ENCODE measurements at places on chromosomes 4 and X.
A peak's percentile ranks its signal among the peaks of the same experiment; 100 is the strongest.

GRCh38 chr4:124060261-124060918 is 652.1 kb downstream of the ANKRD50 start:
- DNase-seq, result peak; percentile 37

- no peak for DNase-seq
Observed at GRCh38 chr4:135672202-135672601, 1470.6 kb upstream of the PABPC4L start.

DNA sequence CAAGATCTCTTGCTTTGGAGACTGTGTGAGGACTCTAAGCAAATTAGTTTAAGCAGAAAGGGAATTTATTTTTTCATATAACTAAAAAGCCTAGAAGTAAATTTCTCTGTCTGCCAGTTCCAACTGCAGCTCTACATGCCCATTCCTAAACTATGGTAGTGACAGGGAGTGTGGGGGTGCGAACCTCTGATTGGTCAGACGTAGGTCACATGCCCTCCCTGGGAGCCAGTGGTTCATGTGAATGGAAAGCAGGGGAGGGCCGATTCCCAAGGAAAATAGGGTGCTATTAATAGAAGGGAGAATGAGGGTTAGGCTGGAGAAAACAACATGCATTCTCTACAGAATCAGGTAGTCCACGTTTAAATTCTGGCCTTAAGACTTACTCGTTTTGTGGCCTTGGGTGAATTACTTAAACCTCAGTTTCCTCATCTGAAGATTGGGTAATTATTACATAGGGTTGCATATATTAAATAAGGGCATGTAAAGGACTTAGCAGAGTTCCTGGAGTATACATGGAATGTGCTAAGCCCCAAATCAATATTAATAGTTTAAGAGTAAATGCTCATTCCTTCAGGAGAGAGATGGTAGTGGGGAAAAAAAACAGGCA is 7.2 kb downstream of the RAB33B start:
- DNase-seq, result no peak

- no peak for DNase-seq
Observed at GRCh38 chr4:48968814-48969213, 17.3 kb upstream of the CWH43 start.

DNA sequence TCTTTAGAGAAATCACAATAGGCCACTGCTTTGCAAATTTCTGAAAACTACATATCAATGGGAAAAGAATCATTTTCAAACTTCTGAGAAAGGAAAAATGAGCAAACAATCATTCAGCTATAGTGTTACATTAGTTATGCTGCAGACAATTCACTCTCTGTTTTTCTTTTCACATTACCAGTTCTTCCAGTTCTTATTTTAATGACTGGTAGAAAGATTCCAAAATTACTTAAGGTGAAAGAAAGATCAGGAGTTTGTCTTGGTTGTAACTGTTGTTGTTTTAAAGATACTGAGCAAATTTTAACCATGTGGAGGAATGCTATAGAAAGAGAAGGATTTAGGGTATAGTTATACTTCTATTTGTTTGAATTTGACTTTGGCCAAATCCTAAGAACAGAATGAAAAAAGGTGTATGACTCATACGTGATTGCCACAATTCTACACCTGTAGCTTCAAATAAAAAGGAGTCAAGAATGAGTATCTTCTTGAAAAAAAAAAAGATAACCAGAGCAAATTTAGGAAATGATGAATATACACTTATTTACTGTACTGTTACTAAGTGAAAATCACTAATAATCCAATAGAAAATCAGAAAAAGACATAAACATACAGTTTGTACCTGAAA is 21.0 kb upstream of the RASGEF1B start:
- DNase-seq, result peak; percentile 72

DNA sequence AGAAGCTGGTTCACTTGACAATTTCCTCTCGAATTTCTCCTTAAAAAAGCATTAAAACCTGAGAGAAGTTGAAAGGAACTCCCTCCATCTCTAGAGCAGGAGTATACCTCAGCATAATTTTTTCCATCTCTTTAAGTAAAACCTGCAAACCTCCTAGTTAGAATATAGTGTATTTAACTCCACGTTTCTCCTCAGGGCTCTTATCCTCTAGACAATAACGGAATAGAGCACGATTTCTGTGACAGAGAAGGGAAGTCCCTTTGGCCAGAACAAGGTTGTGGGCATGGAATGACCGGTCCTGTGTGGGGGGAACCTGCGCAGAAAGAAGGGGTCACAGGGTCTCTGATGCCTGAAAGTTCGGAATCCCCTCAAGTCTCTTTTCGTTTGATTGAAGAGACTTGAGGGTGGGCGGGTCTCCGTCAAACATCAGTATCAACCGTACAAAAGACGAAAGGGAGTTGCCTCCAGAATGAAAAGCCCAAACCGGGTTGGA is 697 bp downstream of the ZNF280C start:
- DNase-seq, result peak; percentile 35

GRCh38 chrX:311156-312129 is 7.2 kb downstream of the GTPBP6 start:
- no peak for DNase-seq
